ENCODE measurements at places on chromosomes 5 and 9.

DNA sequence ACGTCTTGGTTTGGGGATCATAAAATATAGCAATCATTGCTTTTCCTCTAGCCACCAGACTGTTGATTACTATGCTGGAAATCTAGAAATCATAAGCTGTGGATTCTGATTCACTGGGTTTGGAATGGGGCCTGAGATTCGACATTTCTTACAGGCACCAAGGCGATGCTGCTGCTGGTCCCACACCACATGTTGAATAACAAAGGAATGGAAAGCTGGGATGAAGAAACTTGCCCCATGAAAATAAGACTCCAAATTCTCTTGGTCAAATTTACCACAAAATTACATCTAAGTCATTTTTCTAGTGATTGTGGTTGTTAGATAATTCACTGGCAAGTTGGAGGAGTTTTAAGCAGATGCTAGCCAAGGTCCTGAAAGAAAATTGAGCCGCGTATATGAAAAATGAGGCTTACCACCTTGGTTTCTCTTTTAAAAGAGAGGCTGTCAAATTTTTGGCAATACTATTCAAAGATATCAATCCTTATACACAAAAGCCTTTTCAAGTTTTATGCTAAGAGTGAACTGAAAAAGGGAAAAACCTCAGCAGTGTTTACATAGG, 23.0 kb upstream of the MEIKIN start:
- DNase-seq = no peak

DNA sequence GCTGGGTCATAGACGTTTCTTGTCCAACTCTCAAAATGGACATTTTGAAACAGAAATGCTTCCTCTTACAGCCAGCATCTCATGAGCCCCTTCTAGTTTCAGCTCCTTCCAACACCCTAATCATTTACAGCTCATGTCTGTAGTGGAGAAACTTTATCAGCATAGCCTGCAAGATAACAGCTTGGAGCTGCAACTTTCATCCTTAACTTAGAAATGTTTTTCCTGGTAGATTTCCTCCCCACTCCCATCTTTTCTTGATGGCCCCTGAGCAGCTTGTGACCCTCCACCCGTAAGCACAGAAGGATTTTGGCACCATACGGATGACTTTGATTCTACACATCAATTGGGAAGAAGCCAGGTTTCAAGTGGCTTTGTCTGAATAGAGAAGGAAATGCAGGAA, 53.5 kb upstream of the TGFBR1 start:
- DNase-seq = no peak

DNA sequence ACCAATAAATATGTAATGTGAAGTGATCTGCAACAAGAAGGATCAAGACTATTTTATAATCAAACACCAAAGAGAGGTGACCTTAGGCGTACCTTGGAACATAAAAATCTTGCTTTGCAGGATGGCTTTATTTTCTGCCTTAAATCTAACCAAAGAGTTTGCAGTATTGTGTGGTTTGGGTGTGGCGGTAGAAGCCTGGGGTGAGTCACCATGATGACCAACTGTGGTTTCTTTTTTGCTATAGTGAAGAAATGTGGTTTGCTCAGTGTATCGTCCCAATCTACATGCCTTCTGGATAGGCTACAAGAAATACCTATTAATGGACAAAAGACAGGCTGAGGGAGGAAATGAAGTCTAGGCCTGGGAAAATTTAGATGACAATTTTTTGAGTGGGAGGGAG, 5.1 kb upstream of the CAST start:
- peak; percentile 33 for DNase-seq

- peak; percentile 80 for DNase-seq
Measured at GRCh38 chr9:34992376-34992951, 2.9 kb downstream of the DNAJB5 start.

- no peak for DNase-seq
Measured at GRCh38 chr9:110106661-110107060, 101.3 kb downstream of the C9orf152 start.

DNA sequence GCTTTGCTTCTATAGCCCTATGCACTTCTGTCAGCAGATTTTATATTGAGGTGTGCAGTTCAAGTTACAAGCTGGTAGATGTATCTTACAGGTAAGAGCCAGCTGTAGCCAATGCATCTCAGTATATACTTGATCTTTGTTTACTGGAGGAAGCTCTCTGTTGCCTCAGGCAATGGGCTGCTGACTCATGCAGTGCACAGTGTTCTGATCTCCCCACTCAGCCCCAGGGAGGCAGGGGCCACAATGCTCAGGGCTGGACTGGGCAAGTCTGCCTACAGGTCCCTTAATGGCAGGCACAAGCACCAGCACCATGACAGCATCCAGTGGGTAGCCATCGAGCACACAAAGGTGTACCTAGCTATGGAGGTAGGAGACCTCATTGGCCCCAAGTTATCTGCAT, 178.8 kb upstream of the CDH10 start:
- no peak for DNase-seq

GRCh38 chr9:3214741-3215140, 311.1 kb downstream of the RFX3 start:
- no peak for DNase-seq

DNA sequence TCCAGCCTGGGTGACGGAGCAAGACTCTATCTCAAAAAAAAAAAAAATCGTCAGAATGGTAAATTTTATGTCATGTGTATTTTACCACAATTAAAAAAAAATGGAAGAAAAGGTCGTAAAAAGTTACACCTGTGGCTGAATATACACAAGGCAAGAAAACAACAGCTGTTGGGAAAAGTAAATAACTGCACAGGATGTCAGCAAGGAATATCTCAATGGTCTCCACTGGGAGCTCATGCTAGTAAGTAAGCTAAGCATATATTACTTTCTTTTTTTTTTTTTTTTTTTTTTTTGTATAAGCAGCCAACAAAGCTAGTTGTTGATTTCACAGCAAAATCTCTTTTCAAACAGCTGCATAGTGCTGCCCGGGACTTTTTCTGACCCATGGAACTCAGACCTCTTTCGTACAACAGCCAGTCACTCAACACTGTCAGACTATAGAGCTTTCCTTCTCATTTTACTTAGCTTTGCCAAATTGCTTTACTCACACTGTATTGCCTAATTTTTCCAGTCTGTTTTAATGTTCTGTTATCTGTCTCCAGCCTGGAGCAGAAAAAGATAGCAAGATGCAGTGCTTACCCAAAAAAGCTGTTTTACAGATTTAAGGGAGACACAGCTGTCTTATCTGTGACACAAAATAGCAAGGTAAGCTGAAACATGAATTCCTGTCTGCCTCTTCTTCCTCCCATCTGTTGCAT, 175.9 kb downstream of the ENC1 start:
- no peak for DNase-seq

- peak; percentile 28 for DNase-seq
Measured at GRCh38 chr9:88533951-88534455, 975 bp upstream of the NXNL2 start.

DNA sequence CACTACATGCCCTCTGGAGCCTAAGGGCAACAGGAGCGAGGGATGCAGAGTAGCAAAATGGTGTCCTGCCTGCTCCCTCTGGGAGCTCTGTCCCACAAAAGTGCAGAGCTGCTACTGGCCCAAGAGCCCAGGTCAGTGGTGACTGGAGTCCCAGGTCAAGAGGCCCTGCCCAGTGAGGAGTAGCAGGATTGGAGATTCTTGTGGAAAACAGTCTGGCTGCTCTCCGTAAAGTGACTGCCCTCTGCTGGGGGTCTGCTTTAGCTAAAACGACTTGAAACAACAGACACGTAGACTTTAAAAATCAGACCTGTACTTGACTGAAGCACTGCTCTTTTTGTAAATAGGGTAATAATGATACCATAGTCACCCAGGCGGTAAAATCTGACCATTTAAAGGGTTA, 917.0 kb downstream of the MAT2B start:
- peak; percentile 50 for DNase-seq

DNA sequence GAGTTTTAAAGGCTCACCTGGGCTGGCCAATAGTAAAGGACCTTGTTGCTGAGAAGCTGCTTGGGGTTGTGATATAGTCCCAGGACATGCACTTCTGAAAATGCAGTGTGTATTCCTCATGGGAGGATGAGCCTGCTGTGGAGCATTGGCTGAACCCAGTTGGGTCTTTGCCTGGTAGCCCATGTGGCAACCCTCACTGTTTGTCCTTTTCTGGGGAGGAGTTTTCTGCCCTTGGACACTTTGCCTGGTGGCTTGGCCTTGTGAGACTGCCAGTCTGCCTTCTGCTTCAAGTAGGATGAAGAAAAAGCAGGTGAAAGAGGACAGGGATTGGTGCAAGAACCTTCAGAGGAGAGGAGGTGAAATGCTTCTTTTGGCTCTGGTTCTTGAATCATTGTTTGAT, 4.0 kb downstream of the TENT4A start:
- no peak for DNase-seq

- no peak for DNase-seq
Measured at GRCh38 chr5:173065155-173065554, 9.0 kb downstream of the CREBRF start.

GRCh38 chr5:151680944-151681427, 5.7 kb downstream of the SPARC start:
- no peak for DNase-seq

- DNase-seq = peak; percentile 91
Measured at GRCh38 chr9:94157050-94157801, 73.0 kb downstream of the PTPDC1 start.

DNA sequence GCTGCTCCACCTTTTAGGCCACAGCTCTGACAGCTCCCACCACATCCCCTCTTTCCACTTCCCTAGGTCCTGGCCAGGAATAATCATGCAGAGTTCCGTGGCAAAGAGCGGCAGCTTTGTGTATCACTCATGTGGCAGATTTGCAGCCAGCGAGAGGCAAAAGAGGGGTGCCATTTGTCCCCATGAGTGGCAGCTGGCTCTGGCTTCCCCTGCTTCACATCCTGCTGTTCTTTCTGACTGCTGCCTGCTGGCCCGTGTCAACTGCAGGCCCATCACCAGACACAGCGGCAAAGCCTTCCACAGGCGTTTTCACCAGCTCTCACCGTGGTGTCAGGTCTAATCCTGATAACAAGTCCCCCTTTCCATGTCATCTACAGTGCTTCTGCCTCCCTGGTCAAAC, 430.6 kb upstream of the DAP start:
- DNase-seq = no peak

DNA sequence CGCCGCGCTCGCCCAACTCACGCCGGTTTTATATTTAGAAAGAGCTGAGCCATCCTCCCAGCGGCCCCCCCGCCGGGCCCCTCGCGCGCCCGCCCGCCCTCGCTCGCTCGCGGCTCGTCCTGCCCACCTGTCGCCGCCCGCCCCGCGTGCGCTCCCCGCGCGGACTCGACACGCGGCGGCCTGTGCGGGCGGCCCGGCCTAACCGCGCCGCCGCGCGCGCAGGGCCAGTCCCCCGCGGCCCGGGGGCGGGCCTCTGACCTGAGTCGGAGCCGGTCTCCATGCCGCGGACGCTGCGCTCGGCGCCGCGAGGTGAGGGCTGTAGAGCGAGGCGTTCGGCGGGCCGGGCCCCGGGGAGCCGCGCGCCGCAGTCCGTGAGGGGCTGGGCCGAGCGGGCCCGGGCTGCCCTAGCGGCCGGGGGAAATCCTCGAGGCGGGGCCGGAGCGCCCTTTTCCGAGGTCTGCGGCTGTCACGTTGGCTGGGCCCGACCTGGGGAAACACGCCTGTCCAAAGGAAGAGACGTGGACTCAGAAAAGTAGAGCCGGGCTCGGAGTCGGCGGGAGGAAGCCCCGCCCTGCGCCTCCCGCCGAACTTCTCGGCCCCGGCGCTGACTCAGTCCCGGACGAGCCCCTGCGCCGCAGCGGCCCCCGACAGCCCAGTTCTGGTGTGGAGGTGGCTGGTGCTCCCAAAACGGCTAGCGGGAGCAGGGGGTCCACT, at the start of gene ECPAS:
Gene ECPAS, minus strand, starts transcription at position 526 of the 714 bp plus-strand sequence. CDS start 11,465 bp downstream, outside the sequence.
- peak; percentile 82 for DNase-seq

- DNase-seq = no peak
Measured at GRCh38 chr5:91366551-91366950, 16.6 kb downstream of the ARRDC3 start.

DNA sequence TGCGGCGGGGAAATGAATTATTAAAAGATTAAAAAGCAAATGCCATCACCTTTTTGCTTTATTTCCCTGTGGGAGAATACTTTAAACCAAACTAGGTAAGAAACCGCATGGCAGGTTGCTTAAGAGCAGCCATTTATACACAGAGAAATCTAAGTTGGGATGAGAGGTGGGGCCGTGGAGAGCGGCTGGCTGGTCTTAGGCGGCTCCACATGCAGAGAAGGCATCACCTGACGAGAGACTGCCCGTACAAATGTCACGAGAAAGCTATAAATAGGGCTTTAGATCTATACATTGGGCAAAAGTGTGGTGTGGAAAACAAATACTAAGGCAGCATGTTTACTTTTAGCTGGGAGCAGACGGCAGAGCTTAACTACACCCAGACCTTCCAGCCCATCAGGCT, 39.4 kb downstream of the MED27 start:
- DNase-seq = no peak

- no peak for DNase-seq
Measured at GRCh38 chr5:152178350-152178699, 226.8 kb downstream of the NMUR2 start.

GRCh38 chr5:178476972-178477754, 113.0 kb downstream of the COL23A1 start:
- no peak for DNase-seq

DNA sequence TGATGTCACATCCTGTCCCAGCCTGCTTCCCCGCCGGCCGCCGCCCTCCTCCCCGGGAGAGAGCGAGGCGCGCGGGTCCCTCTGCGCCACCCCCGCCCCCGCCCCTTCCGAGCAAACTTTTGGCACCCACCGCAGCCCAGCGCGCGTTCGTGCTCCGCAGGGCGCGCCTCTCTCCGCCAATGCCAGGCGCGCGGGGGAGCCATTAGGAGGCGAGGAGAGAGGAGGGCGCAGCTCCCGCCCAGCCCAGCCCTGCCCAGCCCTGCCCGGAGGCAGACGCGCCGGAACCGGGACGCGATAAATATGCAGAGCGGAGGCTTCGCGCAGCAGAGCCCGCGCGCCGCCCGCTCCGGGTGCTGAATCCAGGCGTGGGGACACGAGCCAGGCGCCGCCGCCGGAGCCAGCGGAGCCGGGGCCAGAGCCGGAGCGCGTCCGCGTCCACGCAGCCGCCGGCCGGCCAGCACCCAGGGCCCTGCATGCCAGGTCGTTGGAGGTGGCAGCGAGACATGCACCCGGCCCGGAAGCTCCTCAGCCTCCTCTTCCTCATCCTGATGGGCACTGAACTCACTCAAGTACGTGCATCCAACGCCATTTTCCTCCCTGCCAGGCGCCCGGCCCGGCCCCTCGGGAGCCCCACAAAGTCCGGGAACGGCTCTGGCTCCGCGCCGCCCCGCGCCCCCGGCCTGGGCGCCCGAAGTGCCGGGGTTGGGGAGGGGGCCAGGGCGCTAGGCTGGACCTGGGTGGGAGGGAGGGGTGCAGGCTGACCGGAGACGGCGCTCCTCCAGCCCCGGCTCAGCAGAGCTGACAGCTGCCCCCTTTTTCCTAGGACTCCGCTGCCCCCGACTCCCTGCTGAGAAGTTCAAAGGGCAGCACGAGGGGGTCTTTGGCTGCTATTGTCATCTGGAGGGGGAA, 12.0 kb upstream of the OLFM1 start:
- DNase-seq = no peak

Data from lung microvascular endothelial cell (primary cell).